Astrocyte (in vitro differentiated cells and primary cell): ENCODE measurements at places on chromosomes 2 and 18. TPM values are rescaled to one million over a fixed set of nuclear protein-coding genes. Genes with fewer than 3 reads are reported as not detected.

GRCh38 chr2:139867601-139868226 is 1087.5 kb upstream of the NXPH2 start:
- no peak for DNase-seq

DNA sequence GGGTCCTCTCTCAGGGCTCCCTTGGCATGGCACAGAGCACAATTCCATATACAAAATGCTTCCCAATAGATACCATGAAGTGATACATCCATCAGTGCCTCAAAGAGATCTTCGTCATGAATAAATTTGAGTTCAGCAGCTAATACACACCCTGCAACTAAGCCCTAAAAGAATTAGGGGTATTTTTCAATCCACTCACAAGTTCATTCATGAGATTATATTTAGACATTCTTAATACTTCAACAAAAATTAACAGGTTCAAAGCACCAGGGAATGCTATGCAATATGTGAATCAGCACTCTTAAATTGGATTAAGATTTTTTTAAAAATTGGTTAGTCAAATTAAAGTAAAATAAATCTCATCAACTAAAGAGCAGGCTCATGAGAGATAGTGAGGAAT is 79.7 kb downstream of the PID1 start:
- no peak for DNase-seq

GRCh38 chr18:21262244-21262643 is 20.2 kb downstream of the GREB1L start:
- no peak for DNase-seq

GRCh38 chr2:181575650-181576025 is 81.3 kb downstream of the CERKL start:
- no peak for DNase-seq

- no peak for DNase-seq
Observed at GRCh38 chr2:222313816-222314215, 15.0 kb upstream of the PAX3 start.

- no peak for DNase-seq
Observed at GRCh38 chr2:101113441-101114267, 37.5 kb downstream of the TBC1D8 start.

- DNase-seq = no peak
Observed at GRCh38 chr2:238171575-238172187, 12.9 kb downstream of the ERFE start.

- no peak for DNase-seq
Observed at GRCh38 chr2:56155188-56155587, 28.6 kb upstream of the CCDC85A start.

Gene BOLL
- total RNA-seq = not detected in 2 replicates

Gene UGT1A3
- not detected in 2 replicates for total RNA-seq
